Endothelial cell (in vitro differentiated cells): ENCODE measurements at places on chromosomes 7 and 10.

DNA sequence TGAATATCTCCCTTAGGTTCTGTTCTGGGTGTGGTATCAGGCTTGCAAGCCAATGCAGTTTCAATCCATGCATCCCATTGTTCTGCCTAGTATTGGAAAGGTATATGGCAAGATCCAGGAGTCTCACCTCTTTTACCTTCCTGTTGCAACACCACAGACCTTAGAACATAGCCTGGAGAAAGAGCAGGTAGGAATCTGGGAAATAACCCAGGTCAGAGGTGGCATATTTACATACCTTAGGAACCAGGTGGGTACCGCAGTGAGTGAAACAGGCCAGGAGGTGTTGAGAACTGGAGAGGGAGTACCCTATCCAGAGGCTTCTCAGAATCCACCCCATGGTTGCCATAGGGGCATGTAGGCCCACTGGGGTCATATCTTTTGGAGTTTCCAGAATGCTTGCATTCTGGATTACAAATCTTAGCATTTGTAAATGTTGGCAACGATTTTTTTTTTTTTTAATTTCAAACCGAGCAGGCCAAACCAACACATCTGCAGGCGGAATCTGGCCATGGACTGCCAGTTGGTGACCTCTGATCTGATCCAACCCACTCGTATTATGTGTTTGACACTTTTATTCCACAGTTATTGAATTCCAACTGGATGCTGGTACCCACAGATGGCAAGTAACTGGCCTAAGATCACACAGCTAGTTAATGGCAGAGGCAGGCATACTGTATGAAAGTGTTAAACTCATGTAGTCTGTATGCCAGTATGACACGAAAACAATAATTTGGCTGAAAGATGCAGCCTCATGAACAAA lies 180.3 kb upstream of the TCF7L2 start:
- DNase-seq: no peak

DNA sequence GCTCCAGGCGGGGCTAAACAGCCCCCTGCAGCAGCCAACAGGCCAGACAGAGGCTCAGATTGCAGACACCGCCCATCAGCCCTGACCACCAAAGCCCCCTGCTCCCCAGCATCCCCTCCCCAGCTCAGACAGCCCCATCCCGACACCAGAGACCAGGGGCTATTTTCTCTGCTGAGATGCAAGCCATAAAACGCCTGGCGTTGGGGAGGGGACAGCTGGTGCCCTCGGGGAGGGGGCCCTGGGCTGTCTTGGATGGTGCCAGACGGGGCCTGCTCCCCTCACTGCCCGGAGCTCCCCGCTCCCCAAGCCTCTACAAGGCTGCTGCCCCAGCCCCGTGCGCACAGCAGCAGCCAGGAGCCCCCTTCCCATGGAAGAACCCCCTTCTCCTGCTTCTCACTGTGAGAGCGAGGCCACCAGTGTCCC lies 31.8 kb downstream of the GET4 start:
- DNase-seq: no peak

GRCh38 chr10:55801353-55801661 lies 559.8 kb downstream of the ZWINT start:
- no peak for DNase-seq

DNA sequence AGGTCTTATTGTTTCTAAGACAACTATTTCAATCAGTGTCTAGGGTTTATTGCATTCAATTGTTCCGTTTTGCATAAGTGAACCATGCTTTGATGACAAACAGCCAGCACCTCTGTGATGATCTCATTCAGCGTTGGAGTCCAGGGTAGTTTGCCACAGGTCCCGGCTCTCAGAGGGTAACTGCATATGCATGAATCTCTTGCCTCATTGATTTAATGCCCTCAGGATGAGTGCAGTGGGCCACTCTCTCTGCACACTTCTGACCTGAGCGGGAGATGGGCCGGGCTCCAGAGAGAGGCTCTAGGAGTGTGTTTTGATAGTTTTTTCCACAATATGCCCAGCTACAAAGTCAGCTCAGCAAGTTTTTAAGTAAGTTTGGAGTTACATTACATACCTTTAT lies 83.9 kb downstream of the HECW1 start:
- no peak for DNase-seq

DNA sequence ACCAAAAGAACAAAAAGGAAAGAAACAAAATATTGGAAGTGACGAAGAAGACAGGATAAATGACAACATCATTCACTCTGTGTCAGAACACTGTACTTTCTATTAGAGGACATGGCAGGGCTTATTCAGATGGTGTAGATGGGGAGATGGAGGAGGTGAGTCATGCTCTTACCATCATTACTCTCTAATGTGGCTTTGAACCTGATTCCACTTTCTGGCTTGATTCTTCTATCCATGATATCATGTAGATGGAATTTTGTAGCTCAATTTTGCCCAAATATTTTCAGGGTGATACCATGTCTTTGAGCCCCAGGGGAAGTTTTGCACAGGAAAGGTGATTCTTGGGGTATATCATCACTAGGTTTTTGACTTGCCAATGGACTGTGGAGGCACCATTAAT lies 91.7 kb downstream of the CFAP58 start:
- DNase-seq: no peak

DNA sequence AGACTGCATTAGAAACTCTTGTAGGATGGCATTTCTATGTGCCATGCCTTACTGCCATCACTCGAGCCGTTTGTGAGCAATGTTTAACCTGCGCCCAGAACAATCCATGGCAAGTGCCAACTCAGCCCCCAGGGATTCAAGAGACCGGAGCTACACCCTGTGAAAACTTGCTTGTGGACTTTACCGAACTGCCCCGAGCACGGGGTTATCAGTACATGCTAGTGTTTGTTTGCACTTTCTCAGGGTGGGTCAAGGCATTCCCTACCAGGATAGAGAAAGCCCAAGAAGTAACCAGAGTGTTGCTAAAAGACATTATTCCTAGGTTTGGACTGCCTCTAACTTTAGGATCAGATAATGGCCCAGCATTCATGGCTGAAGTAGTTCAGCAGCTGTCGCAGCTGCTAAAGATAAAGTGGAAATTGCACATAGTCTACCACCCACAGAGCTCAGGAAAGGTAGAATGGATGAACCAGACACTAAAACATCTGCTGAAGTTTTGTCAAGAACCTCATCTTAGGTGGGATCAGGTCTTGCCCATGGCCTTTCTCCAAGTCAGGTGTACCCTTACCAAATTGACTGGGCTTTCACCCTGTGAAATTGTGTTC lies 8.9 kb upstream of the CYREN start:
- DNase-seq: no peak

DNA sequence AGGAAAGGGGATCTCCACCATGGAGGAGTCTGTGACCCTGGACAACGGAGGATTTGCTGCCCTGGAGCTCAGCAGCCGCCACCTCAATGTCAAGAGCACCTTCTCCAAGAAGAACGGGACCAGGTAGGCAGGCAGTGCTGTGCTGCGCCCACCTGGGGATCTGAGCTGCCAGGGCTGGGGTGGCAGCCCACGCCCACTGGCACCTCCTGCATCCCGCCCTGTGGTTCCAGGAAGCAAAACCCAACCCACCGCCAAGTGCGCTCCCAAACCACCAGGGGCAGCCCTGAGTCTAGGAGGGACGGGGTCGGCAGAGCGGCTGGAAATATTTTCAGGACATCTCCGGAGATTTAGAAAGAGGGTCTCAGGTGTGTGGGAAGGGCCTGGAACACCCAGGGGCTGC lies 440.3 kb upstream of the FOXK1 start:
- no peak for DNase-seq
